ENCODE measurements at places on chromosomes 1 and 21.
A peak's percentile ranks its signal among the peaks of the same experiment; 100 is the strongest.

DNA sequence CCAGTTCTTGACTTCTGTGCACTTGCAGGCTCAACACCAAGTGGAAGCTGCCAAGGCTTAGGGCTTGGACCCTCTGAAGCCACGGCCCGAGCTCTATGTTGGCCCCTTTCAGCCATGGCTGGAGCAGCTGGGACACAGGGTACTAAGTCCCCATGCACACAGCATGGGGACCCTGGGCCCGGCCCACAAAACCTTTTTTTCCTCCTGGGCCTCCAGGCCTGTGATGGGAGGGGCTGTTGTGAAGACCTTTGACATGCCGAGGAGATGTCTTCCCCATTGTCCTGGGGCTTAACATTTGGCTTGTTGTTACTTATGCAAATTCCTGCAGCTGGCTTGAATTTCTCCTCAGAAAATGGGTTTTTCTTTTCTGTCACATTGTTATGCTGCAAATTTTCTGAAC is 59.8 kb downstream of the DISC1 start:
- DNase-seq, result no peak

DNA sequence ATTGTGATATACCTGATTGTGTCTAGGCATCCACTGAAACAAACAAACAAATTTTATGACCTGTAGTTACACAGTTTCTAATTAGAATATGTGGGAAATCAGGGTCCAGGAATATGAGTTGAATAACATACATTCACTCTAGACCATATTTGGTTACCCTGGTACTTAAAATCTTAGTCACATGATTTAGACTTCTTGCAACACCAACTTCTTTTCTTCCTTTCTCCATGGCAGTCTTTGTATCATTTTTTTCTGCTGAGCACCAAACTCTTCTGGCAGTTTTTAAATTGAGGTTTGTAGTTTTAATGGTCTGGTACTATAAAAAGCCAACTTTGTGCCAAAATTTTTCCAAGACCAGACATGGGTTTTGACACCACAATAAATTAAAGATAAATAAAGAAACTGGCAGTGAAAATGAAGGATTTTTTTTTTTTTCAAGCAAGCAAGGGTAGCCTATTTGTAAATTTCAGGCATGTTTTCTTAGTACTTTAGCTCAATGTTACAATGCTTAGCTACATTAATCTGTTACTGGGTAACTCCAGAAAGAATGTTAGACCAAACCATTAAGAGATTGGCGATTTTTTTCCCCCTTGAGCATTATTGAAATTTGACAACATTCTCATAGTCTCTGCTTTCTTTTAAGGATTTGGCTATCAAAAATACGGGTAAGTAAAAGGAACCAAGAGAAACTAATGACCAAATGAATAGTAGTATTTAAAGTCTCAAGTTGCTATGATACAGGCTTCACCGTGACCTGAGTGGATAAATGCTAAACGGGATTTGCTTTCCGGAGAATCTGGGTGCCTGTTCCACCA is 108.5 kb downstream of the NFIA start:
- DNase-seq, result no peak

- DNase-seq, result no peak
Observed at GRCh38 chr1:36912365-36912865, 121.9 kb downstream of the GRIK3 start.

GRCh38 chr1:90694846-90695245 is 22.3 kb downstream of the BARHL2 start:
- DNase-seq, result no peak

- DNase-seq, result peak; percentile 30
Observed at GRCh38 chr1:160108888-160109662, 6.5 kb upstream of the ATP1A2 start.

DNA sequence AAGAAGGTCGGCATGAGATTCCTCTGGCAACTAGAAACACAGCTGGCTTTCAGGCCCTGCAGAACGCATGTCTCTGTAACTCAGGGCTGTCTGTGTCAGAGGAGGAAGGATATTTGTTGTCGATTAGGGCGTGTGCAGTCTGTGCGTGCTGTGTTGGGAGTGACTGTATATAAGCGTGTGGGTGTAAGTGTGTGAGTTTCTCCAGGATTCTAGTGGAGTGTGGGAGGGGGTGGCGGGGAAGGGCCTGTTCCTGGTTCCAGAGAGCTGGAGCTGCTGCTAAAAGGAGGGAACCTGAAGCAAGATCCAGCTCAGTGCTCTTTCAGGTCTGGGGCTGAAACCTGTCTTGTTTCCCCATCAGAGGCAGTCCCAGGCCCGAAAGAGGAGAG is 74.3 kb downstream of the SLC16A1 start:
- no peak for DNase-seq

DNA sequence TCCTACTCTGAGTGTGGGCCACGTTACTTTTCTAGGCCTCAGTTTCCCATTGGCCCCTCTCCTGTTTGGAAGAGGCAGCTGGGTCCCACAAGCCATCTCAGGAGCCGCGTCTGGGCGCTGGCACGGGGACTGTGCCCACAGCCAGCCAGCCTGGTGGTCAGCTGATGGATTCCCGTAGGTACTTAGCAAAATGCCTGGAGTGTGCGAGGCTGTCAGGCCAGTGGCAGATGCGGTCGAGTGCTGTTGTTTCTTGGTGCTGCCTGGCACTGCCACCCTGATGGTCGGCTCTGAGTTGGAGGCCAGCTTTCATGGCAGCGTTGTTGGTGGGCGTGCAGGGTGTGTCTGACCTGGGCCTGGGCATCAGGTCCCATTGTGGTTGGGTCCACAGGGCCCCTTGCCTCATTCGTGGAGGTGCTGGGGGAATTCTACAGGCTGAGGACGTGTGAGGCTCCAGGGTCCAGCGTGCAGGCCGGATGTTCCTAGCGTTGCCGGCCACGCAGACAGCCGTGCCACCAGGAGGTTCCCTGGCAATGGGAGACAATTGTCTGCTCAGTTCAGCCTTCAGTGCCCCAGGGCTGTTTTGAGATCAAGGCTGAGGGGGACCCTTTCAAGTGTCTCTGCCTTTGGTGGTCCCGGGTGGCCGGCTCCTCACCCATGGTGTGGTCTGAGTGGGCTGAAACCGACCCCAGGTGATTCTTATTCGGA is 20.9 kb downstream of the SKI start:
- no peak for DNase-seq

DNA sequence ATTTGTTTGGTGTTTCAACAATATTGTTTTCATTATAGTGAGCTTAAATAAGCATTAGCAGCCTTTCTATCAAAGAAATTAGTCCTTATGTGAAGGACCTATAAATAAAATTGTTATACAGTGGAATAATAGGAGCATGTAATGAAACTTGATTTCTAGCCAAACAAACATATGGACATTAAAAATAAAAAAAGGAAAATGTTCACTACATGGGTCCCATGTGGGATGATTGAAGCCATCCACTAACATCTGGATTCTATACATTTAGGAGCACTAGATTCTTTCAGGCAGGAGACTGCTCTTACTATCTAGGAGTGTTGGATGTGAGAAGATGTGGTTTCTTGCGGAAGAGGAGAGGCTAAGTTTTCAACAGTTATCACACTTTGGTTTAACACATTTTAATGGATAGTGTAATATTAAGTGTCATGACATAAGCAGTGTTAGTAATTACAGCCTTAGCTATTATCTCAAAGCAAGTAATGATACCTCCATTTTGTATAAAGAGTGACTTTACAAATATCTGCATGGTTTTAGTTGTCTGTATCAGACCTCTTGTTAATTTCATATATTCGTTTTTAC is 62.3 kb downstream of the LYPLAL1 start:
- DNase-seq, result no peak

DNA sequence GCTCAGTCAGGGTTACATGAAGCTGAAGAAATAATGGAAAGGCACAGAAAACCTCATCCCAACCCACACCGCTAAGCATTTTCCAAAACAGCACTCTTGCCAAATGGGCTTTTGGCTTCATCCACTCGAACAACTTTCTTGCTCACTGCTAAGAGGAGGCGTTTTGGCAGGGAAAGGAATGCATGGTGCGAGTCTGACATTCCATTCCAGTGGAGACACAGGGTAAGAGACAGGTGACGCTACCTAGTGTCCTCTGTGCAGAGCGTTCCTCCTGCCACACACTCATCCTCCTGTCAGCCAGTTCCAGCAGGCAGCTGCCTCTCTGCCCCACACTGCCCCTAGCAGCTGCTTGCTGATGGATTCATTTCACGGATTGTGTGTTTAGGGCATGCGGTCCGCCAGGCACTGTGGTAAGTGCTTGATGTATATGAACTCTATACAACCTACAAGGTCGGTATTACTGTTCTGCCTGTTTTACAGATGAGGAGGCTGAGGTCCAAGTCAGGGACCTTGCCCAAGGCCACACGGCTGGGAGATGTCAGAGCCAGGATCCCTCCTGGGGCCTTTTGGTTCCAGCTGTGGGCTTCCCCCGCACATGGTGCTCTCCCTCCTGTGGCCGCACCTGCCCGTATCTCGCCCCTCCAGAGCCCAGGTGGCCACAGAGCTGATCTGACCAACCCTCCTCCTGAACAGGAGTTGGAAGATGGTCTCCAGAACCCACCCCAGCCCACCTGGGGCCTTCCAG is 25.7 kb upstream of the BACE2 start:
- DNase-seq, result peak; percentile 45
